Stimulated activated naive B cell treated with anti-CD40 and anti-IgM and Interleukin-4, amounts not matched to agents 10 μg/mL and 1 μg/mL and 100 μg/mL, for 72 hours (primary cell): ENCODE measurements at places on chromosomes 3 and 15.

DNA sequence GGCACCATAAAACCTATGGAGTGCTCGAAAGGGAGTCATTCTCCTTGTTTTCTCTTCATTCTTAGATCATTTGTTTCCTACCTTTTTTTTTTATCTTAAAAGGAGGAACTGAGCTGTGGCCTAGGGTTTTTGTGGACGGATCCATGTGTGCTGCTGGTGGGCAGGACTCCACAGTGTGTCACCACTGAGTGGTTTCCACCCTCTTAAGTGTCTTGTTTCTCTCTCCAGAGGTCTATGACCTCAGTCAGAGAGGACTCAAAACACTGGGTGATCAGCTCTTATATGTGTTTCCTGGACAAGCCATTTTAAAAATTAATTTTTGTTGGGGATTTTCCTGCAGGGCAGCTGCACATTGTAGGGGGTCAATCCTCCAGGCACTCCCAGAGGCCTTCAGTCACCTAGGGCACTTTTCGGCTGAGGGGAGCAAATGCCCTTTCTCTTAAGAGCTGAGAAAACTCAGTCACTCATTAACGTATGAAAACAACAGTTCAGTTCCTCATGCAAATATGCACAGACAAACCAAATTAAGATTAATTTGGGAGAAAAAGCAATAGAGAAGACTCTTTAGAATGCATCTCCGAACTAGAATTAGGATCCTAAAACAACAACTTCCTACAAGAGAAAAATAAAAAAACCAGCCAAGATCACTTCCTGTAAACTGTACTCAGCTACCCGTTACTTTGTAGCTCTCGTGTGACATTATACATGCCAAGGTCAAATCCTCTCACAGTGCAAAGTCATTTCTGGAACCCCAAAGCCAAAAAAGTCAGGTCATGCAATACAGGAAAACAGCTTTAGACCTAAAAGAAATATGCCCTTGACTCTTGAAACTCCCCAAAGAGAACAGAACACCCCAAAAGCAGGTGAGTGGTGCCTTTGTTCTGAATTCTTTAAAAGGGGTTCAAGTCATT lies 27.6 kb upstream of the FAM3D start:
- peak; percentile 9 for DNase-seq

GRCh38 chr3:183393625-183394024 lies 34.8 kb downstream of the MCF2L2 start:
- DNase-seq = no peak

DNA sequence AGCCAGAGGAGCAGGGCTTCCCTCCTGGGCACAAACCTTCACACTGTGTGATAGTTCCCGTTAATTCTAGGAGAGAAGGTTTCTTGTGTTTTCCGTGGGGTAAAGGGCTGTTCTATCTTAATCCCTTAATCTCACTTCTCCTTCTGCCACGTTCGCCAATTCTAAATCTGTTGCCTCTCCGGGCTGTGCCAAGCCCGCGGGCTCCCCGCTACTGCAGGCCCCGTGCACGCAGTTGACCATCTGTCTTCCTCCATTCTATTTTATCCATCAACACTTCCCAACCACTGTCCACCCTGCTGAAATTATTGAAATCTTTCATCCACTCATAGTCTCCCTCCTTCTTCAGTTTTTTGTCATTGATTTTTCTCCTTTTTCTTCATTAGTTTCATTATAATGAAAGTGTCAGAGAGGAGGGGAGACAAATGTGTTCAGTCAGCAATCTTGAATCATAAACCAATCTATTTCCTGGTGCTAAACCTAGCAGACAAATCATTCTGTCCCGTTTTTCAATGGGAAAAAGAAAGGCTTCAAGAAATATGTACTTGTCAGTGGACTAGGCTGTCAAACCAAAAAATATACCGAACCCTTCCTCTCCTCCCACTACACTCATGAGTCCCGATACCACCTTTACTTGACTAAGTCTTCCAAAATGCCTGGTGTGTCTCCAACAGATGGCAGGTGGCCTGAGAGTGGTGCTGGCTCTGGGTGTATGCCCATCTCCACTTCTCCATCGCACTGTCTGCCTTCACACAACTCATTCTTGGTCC lies 39.6 kb downstream of the SLCO2A1 start:
- DNase-seq = no peak

DNA sequence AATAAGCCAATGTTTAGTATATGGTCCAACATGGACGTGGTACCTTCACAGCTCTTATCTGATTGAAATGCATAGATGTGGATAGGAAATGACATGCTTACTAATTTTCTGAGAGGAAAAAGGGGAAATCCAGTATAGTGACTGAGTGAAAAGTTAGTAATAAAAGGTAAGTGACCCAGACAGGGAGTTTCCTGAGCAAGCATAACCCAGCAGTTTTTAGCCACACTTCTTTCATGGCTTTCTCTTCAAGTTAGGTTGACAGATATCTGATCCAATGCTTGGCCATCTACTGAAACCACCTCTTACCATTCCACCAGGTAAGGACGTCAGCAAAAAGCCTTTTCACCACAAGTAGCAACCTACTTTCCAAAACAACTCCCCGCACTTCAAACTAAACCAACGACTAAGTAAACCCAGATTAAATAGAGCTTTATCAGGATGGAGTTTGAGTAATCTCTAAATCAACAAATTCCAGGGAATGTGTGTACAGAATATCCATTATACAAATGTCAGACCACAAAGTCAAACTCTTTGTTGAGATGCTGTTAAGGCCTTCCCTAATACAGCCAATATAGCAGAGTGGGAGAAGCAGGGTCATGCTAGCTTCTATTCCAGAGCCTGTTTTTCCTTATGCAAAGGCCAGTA lies 329.7 kb downstream of the RORA start:
- no peak for DNase-seq

DNA sequence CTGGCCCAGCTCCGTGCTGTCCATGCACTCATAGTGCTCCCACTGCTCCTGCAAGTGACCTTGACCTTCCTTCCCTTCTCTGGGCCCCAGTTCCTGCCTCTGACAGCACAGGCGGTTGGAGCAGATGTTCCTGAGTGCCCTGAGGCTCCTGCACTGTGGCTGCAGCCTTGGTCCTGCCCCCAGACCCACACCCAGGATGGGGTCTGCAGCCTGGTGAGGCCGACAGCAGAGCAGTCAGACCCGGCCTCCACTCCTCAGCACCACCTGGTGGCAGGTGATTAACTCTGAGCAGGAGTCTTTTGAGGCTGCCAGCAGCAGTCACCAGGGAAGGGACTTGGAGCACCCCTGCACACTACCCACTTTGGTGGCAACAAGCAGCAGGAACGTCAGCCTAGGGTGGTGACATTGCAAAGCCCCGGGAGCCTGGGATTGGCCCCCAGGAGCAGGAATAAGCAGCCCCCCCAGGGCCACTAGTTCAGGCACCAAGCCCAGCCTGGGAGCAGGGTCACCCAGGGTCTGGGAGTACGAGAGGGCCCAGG lies 64.6 kb downstream of the CYP11A1 start:
- DNase-seq = no peak

GRCh38 chr15:65881766-65882434 lies 12.6 kb downstream of the RAB11A start:
- no peak for DNase-seq

GRCh38 chr15:42482701-42483100 lies 8.2 kb downstream of the ZNF106 start:
- DNase-seq = no peak

DNA sequence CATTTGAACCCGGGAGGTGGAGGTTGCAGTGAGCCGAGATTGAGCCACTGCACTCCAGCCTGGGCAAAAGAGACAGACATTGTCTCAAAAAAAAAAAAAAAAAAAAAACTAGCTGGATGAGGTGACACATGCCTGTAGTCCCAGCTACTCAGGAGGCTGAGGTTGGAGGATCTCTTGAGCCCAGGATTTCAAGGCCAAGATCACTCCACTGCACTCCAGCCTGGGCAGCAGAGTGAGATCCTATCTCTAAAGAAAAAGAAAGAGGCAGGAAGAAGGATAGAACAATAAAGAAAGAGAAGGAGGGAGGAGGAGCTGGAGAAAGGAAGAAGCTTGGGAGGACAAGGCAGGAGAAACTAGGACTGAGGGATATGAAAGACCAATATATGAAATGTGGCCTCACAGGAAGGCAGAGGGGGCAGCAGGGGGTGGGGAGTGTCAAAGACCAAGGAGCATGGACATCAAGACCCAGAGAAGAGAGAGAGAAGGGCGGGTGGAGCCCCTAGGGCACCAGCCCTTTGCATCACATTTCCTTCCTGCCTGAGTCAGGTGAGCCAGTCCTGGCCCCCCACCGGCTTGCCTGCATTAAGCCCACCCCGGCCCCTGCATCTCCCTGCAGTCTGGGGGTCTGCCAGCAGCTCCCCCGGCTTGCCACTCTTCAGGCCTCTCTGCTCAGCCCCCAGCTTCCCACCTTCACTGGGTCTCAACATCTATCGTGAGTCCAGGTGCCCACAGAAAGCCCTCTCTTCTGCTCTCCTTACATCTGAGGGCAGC lies 11.5 kb downstream of the IGDCC3 start:
- DNase-seq = no peak
